GM13977 (cell line): ENCODE measurements at places on chromosomes 11 and 22.
A peak's percentile ranks its signal among the peaks of the same experiment; 100 is the strongest.

GRCh38 chr11:74265256-74265655 lies 46.2 kb downstream of the P4HA3 start:
- DNase-seq = no peak

DNA sequence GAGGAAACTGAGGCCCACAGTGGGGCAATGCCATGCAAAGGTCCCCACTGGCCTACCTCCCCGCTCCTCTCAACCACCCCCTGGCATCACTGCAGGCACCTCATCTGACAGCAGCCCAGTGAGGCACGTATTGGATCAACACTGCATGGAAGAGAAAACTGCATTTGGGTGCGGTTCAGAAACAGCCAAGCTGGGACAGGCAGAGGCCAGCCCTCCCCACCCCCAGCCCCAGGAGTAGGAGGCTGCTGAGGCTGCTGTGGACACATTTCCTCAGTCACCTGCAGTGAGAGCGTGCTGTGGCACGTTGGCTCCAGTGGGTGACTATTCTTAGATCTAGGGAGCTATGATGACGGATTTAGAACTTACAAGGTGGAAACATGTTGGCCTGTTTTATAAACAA lies 63.7 kb downstream of the KCNC1 start:
- no peak for DNase-seq

- peak; percentile 4 for DNase-seq
Observed at GRCh38 chr11:130478881-130479280, 30.4 kb downstream of the ADAMTS15 start.

GRCh38 chr11:79493555-79494171 lies 52.8 kb upstream of the TENM4 start:
- peak; percentile 81 for DNase-seq

- DNase-seq = no peak
Observed at GRCh38 chr11:79244798-79245197, 196.0 kb downstream of the TENM4 start.

DNA sequence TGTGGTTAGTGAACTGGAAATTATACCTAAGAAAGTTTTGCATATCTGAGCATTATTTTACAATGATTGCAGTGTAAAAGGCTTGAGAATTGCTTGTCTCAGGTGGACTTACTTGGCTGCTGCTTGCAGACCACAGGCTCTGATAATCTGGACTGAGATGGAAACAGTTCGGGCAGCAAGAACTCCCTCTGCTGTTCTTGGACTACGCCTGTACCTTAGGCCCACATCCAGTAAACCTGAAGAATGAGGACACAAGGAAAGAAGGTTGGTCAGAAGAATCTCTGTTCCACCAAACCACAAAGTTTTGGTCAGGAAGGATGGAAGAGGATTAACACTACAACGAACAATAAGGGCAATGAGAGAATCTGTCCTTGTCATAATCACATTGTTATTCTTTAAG lies 80.1 kb downstream of the C2CD3 start:
- no peak for DNase-seq

- no peak for DNase-seq
Observed at GRCh38 chr11:34223021-34223813, 117.8 kb downstream of the NAT10 start.
